ENCODE measurements at places on chromosomes 6 and 20. TPM values are rescaled to one million over a fixed set of nuclear protein-coding genes. Genes with fewer than 3 reads are reported as not detected.

GRCh38 chr6:13447949-13448724 lies 39.3 kb downstream of the GFOD1 start:
- peaks cover 41% of the 10 kb centered on the region for H3K4me1 ChIP-seq
- H3K4me3 ChIP-seq: no peak overlapping the region
- H3K27ac ChIP-seq: no peak overlapping the region
- DNase-seq: no peak
- no peaks in the 10 kb centered on the region for H3K36me3 ChIP-seq
- no peaks in the 10 kb centered on the region for H3K27me3 ChIP-seq

- no peak overlapping the region for H3K4me3 ChIP-seq
- no peaks in the 10 kb centered on the region for H3K4me1 ChIP-seq
- H3K27ac ChIP-seq: no peak overlapping the region
- H3K36me3 ChIP-seq: no peaks in the 10 kb centered on the region
- H3K27me3 ChIP-seq: no peaks in the 10 kb centered on the region
Measured at GRCh38 chr20:9294041-9294440, 220.3 kb upstream of the LAMP5 start.

GRCh38 chr6:15588971-15589634 lies 73.7 kb downstream of the DTNBP1 start:
- no peaks in the 10 kb centered on the region for H3K27me3 ChIP-seq
- peaks cover 21% of the 10 kb centered on the region for H3K4me1 ChIP-seq
- H3K36me3 ChIP-seq: no peaks in the 10 kb centered on the region
- no peak overlapping the region for H3K4me3 ChIP-seq
- peak overlapping the region; percentile 72 for H3K27ac ChIP-seq

- H3K27ac ChIP-seq: no peak overlapping the region
- no peaks in the 10 kb centered on the region for H3K4me1 ChIP-seq
- no peaks in the 10 kb centered on the region for H3K27me3 ChIP-seq
- H3K36me3 ChIP-seq: no peaks in the 10 kb centered on the region
- DNase-seq: no peak
- no peak overlapping the region for H3K4me3 ChIP-seq
Measured at GRCh38 chr20:931401-931800, 15.3 kb upstream of the ANGPT4 start.

DNA sequence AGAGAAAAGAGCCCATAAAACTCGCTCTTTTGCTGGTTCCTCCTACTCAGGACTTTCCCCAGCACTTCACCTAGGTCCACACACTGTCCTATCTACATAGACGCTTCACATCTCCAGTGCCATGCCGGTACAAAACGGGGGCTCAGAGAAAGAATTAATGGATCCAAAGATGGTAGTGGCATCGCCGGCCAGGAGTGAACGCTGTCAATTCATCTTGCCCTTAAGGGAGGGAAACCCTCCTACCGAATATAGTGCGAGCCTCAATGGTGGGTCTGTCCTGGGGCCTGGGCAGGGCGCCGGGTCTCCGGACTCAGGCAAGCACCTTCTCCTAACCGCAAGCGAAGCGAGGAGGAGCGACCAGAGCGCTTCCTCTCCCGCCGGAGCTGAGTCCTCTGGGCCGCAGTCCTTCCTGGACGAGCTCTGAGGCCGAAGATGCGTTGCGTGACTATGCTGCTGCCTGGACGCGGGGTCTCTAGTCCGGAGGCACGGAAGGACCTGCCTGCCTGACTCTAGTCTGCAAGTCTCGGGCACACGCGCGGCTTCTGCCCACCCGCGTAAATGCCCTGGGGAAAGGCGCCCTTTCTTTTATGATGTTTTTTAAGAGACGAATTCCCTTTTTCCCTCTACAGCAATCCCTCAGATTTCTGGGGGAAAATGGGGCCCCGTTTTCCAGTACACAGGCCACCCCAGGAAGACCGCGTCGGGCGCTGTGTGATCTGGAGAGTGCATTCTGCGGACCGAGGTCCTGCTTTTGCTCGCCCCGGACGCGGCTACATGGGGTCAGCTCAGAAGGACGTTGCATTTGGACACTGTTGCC lies 100.1 kb upstream of the PRDM1 start:
- H3K4me3 ChIP-seq: peak overlapping the region; percentile 32
- H3K36me3 ChIP-seq: no peaks in the 10 kb centered on the region
- H3K4me1 ChIP-seq: no peaks in the 10 kb centered on the region
- DNase-seq: no peak
- H3K27ac ChIP-seq: no peak overlapping the region
- H3K27me3 ChIP-seq: peaks cover 18% of the 10 kb centered on the region

Gene C20orf141
- not detected for total RNA-seq

Gene ASIP
- total RNA-seq: not detected

Gene SNAI1
- total RNA-seq: 3.0 TPM
